ENCODE measurements at places on chromosomes 16 and 17.

- DNase-seq = no peak
These were observed 66.3 kb upstream of the MYOCD start for GRCh38 chr17:12599186-12599920.

GRCh38 chr17:7367918-7368598 lies 12.8 kb upstream of the TNK1 start:
- DNase-seq = no peak

- DNase-seq = peak; percentile 10
These were observed 108.5 kb upstream of the XYLT1 start for GRCh38 chr16:17578981-17579874.

DNA sequence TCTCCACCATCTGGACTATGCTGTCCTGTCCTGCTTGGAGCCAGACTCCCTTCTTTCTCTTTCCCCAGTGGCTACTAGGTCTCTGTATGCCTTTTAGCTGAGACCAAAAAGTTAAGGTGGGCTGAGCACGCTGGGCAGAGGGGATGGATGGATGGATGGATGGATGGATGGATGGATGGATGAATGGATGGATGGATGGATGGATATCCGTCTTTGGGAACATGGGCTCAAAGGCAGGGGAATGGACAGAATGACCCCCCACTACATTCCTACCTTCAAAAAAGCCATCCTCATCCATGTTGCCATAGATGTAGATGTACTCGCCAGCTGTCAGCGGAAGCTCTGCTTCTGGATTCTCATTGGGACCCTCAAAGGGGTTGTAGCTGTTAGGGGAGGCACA lies 12.8 kb downstream of the TSPOAP1 start:
- DNase-seq = no peak

- DNase-seq = no peak
These were observed 13.5 kb downstream of the PRCD start for GRCh38 chr17:76553178-76553908.

GRCh38 chr16:88505405-88506082 lies 52.5 kb downstream of the ZFPM1 start:
- peak; percentile 20 for DNase-seq

GRCh38 chr17:30565073-30565935 lies 88.1 kb downstream of the GOSR1 start:
- DNase-seq = no peak

- DNase-seq = no peak
These were observed 23.7 kb downstream of the YPEL2 start for GRCh38 chr17:59355030-59355701.

- no peak for DNase-seq
These were observed 63.9 kb upstream of the SMIM36 start for GRCh38 chr17:55575058-55575636.

DNA sequence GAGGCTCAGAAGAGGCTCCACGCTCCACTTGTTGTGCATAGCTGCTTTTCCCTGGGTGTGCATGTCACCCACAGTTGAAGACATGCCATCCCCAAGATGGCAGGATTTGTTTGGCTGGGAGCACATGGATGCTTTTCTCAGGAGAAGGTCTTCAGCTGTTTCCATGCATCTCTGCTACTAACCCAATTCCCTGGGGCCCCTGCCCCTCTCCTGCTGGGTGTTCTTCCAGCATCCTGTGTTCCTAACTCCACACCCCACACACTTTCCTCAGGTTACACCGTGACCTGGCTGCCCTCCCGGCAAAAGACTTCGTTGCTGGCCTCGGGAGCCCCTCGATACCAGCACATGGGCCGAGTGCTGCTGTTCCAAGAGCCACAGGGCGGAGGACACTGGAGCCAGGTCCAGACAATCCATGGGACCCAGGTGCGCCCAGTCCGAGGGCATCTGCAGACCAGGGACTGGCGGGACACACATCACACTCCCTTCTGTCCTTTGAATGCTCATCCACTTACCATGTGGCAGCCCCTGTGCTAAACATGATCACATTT lies 21.5 kb downstream of the ITGAL start:
- no peak for DNase-seq

DNA sequence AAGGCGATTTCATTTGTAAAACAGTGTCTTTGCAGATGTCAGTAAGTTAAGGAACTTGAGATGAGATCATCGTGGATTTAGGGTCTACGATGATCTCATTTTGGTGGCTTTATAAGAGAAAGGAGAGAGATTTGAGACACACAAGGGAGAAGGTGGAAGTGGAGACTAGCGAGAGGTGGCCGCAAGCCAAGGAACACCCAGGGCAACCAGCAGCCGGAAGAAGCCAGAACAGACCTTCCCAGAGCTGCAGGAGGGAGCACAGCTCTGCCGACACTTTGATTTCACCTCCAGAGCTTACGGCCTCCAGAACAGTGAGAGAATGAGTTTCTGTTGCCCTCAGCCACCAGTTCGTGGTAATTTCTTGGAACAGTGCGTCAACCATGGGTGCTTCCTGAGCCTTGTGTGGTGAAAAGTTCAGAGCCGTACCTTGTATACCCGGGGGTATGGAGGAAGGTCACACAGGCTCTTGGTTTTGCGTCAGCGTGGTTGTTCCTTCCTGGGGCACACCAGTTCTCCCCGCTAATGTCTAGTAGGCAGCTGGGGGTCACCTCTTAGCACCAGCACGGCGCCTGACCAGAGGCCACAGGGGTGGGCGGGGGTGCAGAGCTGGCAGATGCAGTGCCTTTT lies 12.9 kb upstream of the SEC14L1 start:
- peak; percentile 45 for DNase-seq

DNA sequence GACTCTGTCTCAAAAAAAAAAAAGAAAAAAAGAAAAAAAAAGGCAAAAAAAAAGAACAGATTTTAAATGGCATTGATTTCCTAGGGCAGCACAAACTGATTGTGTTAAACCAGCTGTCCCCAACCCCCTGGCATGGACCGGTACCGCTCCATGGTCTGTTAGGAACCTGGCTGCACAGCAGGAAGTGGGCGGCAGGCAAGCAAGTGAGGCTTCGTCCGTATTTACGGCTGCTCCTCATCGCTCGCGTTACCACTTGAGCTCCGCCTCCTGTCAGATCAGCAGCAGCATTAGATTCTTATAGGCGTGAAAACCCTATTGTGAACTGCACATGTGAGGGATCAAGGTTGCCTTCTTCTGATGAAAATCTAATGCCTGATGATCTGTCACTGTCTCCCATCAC lies 26.6 kb downstream of the MGAT5B start:
- DNase-seq = no peak

- DNase-seq = no peak
These were observed 49.5 kb upstream of the MTSS2 start for GRCh38 chr16:70735141-70735979.

DNA sequence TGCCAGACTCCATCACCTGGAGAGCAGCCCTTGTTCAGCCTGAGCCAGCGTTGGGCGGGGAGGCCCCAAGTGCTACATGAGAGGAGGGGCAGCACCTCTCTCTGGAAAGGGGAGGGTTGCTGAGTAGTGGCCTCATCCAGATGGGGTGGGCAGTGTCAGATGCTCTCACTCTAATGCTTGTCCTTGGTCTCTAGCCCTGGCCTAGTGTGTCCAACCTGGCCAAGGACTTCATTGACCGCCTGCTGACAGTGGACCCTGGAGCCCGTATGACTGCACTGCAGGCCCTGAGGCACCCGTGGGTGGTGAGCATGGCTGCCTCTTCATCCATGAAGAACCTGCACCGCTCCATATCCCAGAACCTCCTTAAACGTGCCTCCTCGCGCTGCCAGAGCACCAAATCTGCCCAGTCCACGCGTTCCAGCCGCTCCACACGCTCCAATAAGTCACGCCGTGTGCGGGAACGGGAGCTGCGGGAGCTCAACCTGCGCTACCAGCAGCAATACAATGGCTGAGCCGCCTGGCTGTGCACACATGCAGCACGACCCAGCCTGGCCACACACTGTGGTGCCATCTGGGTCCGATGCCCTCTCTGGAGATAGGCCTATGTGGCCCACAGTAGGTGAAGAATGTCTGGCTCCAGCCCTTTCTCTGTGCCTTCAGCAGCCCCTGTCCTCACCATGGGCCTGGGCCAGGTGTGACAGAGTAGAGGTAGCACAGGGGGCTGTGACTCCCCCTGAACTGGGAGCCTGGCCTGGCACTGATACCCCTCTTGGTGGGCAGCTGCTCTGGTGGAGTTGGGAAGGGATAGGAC lies 4.3 kb downstream of the CTRL start:
- no peak for DNase-seq

GRCh38 chr16:83197450-83197849 lies 570.7 kb downstream of the CDH13 start:
- DNase-seq = no peak

- DNase-seq = no peak
These were observed 428.7 kb downstream of the CNTNAP4 start for GRCh38 chr16:76705892-76706291.

GRCh38 chr16:14346278-14347142 lies 275.4 kb downstream of the MRTFB start:
- DNase-seq = no peak

- DNase-seq = no peak
These were observed 1.9 kb downstream of the NDUFAB1 start for GRCh38 chr16:23594186-23594585.

DNA sequence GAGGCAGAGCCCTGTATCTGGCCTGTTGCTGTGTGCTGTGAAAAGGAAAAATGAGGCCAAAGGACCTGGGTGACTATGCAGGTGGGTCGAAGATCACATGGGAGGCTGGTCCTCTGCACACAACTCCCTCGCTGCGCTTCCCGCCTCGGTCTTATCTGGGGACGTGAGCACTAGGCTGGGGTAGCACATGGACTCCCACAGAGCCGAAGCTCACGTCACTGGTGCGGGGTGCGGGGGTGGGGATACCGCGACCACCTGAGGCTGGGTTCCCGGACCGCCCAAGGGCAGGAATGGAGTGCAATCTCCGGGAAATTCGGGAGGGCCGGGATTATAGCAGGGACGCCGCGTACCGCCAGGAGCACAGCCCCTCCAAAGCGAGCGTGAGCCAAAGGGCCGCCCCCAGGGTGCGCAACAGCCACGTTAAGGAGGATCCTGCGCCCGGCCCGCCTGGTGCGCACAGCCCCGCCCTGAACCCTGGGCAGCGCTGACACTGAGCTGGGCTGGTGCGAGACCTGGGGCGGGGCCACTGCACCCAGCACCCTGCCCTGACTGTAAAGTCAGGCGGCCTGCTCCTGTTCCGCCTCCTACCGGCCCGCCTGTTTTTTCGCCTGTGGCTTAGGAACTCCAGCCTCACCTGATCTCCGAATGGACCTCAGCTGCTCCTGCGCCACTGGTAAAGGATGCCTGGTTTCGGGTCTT lies 4.8 kb downstream of the MT1A start:
- peak; percentile 46 for DNase-seq

DNA sequence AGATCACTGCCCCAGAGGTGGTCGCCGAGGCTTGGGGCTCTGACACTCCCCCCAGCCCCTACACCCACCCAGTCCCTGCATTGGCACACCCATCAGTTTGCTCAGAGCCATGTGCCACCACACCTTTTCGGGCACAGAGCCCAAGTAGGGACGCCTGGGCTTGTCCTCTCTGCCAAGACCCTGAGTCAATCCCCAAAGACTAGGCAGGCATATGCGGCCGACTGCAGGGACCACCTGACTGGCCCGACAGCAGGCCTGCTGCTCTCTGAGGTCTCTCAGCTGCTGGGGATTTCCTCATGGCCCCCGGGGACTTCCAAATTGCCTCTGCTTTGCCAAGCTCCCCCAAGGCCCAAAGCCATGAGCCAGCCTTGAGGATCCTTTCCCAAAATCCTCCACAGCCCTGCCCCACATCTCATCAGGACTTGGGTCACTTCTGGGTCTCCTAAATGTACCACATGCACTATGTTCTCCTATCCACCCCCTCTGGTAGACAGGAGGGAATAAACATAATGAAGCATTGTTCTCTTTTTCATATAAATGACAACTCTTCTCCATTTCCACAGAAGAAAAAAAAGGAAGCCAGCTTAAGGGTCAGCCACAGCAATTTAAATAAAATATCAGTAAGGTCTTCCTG lies 30.6 kb downstream of the MYO18A start:
- DNase-seq = no peak

- no peak for DNase-seq
These were observed 87.5 kb upstream of the HLF start for GRCh38 chr17:55177159-55177854.

- DNase-seq = no peak
These were observed 25.8 kb downstream of the PIK3R5 start for GRCh38 chr17:8939496-8940334.

- no peak for DNase-seq
These were observed 18.2 kb upstream of the METTL2A start for GRCh38 chr17:62405451-62405850.

- no peak for DNase-seq
These were observed 739.5 kb upstream of the EEF2KMT start for GRCh38 chr16:5837007-5837670.

- no peak for DNase-seq
These were observed 334 bp downstream of the GH1 start for GRCh38 chr17:63918305-63918704.

GRCh38 chr16:18039931-18040330 lies 296.6 kb downstream of the NPIPA8 start:
- DNase-seq = no peak

- DNase-seq = no peak
These were observed 46.6 kb downstream of the VAC14 start for GRCh38 chr16:70754371-70754770.

- DNase-seq = no peak
These were observed 5.4 kb downstream of the CLUH start for GRCh38 chr17:2705888-2706795.

GRCh38 chr17:58328195-58329034 lies at the start of gene TSPOAP1:
TSS of gene TSPOAP1 (minus strand) at chr17:58328795. CDS start at chr17:58327920, 875 bp downstream.
- peak; percentile 71 for DNase-seq

DNA sequence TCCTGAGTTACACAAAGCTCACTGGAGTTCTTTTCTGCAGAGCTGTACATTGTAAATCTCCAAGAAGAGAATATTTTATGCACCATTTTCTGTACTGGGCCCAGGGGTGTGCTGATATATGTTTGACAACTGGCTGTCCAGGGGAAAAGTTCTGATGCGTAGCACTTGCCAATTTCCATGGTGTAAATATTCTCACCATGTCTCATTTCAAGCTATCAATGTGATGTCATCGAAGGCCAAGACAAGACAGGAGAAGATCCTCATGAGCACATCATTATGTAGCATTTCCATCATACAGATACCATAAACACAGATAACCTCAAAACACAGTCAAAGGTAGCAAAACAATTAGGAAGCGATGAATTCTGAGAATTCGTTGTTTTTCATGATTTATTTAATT lies 18.9 kb downstream of the CDH5 start:
- DNase-seq = no peak

GRCh38 chr17:66855204-66855603 lies 20.3 kb downstream of the CACNG5 start:
- DNase-seq = no peak

All from stimulated activated CD8-positive, alpha-beta memory T cell treated with anti-CD3 and anti-CD28 coated beads, Interleukin-2, amount 100 ng/mL, for 1 hour (primary cell).